ENCODE measurements at places on chromosomes 2 and 18.

GRCh38 chr2:120661551-120661950, 74.1 kb upstream of the GLI2 start:
- peak; percentile 56 for DNase-seq

DNA sequence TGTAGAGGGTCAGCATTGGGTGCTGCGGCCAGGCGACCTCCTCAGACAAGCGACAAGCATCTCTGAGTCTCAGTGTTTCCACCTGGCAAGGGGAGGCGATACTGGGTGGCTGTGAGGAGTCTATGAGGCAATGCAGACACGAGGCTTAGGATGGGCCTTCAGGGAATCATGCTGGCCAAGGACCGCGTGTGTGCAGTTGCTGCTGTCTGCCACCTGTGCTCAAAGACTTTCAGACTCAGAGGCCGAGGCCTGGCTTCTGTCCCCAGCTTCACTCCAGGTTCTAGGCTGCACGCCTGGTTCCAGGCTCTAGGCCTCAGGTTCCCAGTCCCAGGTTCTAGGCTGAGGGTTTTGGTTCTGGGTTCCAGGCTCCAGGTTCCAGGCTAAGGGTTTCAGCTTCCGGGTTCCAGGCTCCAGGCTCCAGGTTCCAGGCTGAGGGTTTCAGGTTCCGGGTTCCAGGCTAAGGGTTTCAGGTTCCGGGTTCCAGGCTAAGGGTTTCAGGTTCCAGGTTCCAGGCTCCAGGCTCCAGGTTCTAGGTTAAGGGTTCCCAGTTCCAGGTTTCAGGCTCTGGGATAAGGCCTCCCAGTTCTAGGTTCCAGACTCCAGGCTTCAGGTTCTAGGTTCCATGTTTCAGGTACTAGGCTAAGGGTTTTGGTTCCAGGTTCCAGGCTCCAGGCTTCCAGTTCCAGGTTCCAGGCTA, 14.8 kb downstream of the LRRFIP1 start:
- DNase-seq: no peak

- DNase-seq: no peak
Observed at GRCh38 chr2:171791361-171791760, 102.7 kb downstream of the SLC25A12 start.

- DNase-seq: no peak
Observed at GRCh38 chr2:156476850-156477206, 40.6 kb downstream of the GPD2 start.

GRCh38 chr18:10308154-10308553, 146.3 kb upstream of the APCDD1 start:
- no peak for DNase-seq

DNA sequence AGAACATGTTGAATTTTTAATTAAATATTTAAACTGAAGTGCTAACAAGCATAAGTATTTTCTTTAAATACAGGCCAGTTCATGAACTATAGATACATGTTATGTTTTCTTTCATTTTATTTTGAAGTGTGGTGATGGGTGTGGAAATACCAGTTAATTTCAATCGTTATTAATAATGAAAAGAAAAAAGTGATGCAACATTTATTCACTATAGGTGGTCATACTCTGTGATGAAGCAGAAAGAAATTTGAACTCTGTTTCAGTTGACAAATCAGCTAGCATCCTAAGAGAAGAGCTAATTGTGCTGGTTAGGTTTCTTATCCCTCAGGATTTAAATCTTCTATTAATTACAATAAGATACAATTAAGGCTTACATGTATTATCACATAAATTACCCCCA, 795.1 kb upstream of the DDX18 start:
- no peak for DNase-seq

- DNase-seq: peak; percentile 18
Observed at GRCh38 chr2:10762651-10763460, 41.4 kb downstream of the ATP6V1C2 start.

GRCh38 chr18:36578871-36579710, 249.7 kb downstream of the TPGS2 start:
- no peak for DNase-seq

DNA sequence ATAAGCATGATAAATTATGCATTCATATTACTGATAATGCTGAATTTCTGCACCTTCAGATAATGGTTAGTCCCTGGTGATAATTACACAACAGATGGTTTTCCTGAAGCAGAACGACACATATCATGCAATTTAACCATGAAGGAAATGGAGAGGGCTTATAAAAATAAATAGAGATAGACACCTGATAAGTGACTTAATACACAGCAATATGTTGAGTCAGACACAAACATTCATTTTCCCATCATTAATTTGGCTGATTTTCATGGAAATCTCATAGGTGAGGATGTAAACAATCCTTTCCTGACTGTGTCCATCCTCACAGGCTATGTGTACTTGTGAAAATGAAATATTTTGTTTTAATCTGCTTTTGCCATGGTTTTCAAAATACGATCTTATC, 36.9 kb upstream of the DSEL start:
- DNase-seq: no peak

DNA sequence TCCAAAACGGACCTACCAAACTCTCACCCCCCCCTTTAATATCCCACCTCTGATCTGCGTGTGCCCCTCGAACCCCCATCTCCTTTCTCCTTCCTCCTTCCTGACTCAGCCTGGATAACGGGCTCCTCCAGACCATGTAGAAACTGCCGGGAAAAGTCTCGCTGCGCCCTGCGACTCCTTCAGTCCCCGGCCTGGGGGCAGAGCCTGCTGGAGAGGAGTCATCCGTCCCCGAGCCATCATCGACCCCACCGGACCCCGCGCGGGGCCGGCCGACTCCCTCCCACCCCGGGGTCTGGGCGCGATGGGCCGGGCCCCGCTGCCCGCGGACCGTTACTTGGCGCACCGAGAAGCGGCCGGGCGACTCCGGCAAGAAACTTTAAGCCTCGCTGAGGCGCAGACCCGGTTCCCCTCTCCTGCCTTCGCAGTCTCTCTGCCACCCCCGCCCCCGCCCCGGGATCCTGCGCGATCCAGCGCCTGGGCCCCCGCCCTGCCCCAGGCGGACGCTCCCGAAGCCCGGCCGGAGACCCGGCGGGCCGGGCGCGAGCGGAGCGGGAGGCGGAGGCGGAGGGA, 3.4 kb downstream of the ZEB2 start:
- no peak for DNase-seq

DNA sequence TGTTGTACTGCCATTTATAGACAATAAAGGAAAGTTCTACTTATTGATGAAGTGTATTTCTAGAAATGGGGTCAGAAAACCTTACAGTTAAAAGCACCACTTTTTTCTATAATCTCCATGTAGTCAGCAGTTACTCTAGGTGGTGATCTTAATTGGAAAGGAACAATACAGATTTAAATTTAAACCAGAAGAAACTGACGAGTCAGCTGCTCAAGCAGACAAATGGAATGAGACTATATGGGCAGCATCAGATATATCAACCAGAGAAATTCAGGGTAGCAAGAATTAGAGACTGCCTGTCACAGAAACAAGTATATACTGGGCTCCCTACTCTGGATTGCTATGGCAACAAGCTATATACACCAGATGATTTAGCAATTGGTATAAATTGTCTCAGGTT, 99.6 kb upstream of the SCG2 start:
- DNase-seq: no peak

DNA sequence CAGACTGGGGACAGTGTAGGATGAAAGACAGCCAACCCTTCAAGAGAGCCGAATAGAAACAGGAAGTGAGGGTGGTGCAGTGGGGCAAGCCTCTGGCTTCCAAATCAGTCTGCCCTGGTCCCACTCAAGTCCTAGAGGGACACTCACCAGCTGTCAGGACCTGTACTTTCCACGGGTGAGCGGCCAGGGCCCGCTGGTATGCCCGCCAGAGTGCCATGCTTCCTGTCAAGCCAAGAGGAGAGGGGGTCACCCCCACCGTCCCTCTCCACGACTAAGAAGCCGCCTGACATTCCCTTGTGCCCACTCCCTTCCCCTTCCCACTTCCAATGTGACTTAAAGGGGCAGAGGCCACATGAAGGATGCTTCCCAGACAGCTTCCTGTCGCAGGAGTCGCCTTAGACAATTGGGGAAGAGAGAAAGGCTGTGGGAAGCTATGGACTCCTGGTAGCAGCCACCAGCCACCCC, 564 bp downstream of the MPV17 start:
- DNase-seq: no peak

- DNase-seq: no peak
Observed at GRCh38 chr2:16487686-16488085, 177.9 kb downstream of the CYRIA start.

GRCh38 chr2:141497272-141497671, 633.5 kb downstream of the LRP1B start:
- DNase-seq: no peak
